Stimulated activated naive B cell treated with anti-CD40 and anti-IgM and Interleukin-4, amounts not matched to agents 10 μg/mL and 1 μg/mL and 100 μg/mL, for 72 hours (primary cell): ENCODE measurements at places on chromosomes 16 and 17.
A peak's percentile ranks its signal among the peaks of the same experiment; 100 is the strongest.

- peak; percentile 40 for DNase-seq
Observed at GRCh38 chr16:48188449-48189102, 32.8 kb upstream of the ABCC12 start.

- DNase-seq: no peak
Observed at GRCh38 chr17:60082946-60083471, 4.3 kb upstream of the HEATR6 start.

- DNase-seq: no peak
Observed at GRCh38 chr17:550463-551180, 164.0 kb downstream of the VPS53 start.

GRCh38 chr17:71437166-71437565 lies 683.7 kb upstream of the SOX9 start:
- no peak for DNase-seq

DNA sequence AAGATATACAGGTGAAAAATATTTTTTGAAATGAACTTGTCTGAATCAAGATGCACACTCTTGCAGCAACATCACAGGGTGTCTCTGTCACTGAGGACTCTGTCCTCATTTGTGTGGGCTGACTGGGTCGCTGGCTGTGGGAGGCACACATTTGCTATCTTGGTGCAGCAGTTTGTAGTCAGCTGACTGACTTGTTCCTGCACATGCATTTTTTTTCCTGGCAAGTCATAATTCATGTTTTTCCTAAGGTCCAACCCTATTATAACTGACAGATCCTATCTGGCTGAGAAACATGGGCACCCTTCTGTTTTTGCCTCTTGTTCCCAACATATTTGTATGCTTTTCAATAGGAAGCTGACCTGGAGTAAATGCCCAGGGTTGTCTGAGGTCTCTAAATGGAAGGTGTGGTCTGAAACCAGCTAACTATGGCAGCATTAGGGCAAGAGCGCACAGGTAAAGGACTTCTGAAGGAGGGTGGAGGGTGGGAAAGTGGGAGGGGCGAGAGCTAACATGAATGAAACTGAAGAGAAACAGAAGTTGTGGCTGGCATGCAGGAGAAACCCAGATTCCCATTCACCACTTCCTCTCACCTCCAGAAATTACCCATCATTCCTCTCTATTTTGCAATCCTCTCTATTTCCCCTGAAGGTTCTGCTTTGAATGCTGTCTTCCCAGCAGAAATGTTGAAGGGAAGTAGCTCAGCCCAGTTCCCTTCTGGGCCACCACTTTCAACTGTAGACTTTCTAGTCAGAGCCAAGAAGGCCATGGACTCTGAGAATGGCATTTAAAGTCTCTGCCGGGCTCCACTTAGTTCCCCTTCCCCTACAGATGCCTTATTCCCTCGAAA lies 166.1 kb downstream of the PRKCA start:
- DNase-seq: no peak

- DNase-seq: no peak
Observed at GRCh38 chr17:59727817-59728533, 20.5 kb downstream of the VMP1 start.

GRCh38 chr17:80760511-80760911 lies 215.9 kb downstream of the RPTOR start:
- peak; percentile 53 for DNase-seq

DNA sequence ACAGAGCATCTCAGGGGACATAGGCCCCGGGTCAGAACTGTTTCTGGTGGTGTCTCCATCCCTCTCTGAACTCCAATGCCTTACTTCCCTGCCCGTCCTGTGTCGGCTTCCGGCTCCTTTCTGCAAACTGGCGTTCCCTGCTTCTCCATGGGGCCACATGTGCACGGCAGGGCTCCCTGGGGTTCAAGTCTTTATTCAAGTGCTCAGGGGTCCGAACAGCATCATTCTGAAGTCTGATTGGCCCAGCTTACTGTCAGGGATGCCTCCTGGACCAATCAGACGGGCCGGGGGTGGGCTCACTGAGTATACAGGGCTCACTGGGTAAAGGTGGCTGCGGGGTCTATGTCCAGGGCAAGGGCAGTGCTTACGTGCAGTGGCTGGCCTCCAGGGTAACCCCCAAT lies 17.1 kb downstream of the C16orf82 start:
- DNase-seq: no peak

DNA sequence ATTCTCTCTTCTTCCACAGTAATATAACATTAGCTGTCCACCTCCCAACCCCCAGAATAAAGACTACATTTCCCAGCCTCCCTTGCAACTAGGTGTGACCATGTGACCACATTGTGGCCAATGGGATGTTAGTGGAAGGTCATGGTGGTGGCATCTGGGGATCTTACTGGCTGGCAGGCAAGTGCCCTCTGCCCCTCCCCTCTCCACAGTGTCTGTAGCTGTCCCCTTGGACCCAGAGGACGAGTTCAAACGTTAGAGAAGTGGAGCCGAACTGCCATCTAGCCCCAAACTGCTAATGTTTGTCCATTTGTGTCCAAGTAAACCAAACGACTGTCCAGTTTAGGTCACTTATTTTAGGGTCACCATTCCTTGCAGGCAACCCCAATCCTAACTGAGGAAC lies 26.6 kb upstream of the KCNG4 start:
- peak; percentile 6 for DNase-seq

DNA sequence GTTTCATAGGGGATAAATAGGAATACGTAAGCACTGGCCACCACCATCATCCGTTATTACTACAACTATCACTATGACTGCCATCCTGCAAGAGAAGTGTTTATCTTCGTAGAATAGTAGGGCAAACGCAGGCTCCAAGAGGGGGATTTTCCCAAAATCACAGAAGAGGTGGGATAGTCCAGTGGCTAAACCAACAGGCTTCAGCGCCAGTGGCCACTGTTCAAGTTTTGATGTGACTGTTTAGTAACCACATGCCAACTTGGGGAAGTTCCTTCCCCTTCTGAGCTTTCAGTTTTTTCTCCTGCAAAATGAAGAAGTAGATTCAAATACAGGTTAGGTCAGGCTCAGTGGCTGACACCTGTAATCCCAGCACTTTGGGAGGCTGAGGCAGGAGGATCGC lies 60.7 kb upstream of the GRIN2A start:
- no peak for DNase-seq

DNA sequence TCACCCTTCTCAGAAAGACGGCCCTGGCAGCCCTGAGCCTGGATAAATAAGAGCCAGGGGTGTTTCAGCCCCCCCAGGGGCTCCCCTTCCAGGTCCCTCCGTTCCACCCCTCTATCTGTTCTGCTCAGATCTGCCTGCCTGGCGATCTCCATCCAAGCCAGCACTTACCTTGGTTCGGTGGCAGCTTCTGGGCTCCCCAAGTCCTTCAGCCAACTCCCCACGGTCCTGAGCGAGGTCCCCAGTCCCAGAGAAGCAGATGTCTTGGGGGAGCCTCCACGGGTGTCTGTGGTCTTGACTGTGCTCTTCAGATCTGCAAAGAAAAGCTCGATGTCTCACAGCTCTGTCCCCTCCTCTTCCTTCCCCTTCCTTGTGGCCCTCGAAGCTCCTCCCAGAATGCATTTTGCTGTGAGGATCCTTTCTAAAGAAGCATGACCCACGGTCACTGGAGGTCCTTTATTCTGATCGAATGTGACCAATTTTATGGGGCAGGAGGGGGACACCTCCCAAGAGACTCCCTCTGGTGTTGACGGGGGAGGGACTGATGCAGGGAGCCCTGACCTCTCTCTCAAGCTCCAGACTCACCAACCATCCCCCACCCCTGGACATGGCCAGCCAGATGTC lies at the start of gene PIK3R6:
Gene PIK3R6 (minus strand): TSS at position 314 of the 621 bp plus-strand sequence. CDS start 17,880 bp downstream, outside the sequence.
- no peak for DNase-seq

GRCh38 chr17:81727324-81728031 lies 15.4 kb downstream of the SLC25A10 start:
- no peak for DNase-seq

DNA sequence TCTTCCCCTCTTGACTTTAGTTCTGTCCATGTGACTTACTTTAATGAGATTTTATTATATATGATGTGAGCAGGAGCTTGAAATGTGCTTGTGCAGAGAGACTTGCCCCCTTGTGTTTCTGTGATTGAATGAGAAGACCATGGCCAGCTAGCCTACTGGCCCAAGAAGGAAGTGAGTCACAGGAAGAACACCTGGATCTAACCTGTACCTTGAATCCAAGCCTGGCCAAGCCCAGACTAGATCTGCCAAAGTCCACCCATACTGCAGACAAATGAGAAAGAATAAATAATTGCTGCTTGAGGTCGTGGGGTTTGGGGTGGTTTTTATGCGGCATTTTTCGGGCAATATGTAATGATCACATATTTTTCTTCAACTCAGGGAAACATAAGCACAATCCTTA lies 9.6 kb downstream of the ABCA10 start:
- DNase-seq: no peak

GRCh38 chr17:67289181-67289876 lies 44.3 kb upstream of the HELZ start:
- DNase-seq: no peak

DNA sequence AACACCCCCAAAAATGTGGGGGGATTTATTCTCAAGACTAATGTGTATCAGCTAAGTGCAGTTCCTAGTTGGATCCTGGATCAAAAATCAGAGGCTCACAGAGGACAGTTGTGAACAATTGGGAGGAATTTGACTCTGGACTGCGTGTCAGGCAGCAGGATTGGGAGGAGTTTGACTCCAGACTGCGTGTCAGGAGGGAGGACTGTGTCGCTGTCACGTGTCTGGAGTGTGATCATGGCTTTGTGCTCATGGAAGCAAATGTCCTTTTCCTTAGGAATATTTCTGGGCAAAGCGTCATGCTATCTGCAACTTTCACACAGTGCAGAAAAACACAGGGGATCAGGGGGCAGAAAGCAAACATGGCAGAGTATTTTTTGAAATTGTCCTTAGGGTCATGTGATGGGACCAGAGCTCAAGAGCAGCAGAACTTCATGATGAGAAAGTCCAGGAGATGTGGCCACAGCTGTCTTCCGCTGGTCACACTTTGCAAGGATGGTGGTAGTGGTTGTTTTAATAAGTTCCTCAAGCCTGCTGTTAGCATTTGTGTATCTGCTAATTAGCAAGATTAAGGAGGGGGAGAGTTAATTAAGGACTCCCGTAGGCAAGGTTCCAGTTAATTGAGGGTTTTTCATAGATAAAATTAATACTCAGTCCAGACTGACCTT lies 122.0 kb upstream of the CHMP6 start:
- no peak for DNase-seq

- no peak for DNase-seq
Observed at GRCh38 chr17:30234964-30235363, 533 bp downstream of the SLC6A4 start.

DNA sequence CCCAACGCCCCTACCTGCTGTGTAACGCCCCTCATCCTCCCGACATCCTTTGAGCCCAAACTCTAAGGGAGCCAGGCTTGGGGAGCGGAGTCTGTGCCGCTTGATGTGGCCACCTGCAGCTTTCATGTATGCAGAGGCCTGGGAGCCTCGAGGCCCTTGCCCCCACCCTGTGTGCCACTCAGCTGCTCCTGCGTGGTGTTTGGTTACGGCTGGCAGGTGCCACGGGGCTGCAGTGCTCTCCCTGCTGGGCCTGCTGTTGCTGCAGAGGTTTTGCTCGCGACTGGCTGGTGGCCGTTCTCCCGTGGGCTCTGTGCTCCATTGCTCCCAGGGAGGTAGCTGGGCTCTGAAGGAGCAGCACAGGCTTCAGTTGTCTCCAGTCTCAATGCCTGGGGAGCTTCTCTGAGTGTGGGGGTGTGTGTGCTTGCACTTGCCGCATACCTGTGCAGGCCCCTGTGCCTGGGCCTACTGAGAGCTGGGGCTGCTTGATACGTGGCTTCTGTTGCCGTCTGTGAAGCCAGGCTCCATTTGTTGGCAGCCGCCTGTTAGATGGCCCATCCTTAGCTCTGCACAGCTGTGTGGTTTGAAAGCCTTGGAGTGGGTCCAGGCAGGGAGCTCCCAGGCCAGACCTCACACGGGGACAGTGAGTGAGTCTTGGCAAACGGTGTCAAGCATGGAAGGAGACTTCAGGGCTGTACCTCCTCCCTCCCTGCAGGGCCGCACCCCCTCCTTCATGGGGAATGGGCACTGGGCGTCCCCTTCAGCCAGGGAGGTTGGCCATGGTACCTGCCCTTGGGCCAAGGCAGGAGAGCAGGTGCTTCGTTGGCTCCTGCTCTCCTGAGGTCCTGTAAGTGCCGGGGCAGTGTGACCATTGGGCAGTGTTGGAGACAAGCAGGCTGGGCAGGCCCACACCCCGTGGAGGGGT lies 47.2 kb downstream of the PDPK1 start:
- no peak for DNase-seq

- peak; percentile 60 for DNase-seq
Observed at GRCh38 chr17:82230609-82231311, 1.9 kb downstream of the SLC16A3 start.

DNA sequence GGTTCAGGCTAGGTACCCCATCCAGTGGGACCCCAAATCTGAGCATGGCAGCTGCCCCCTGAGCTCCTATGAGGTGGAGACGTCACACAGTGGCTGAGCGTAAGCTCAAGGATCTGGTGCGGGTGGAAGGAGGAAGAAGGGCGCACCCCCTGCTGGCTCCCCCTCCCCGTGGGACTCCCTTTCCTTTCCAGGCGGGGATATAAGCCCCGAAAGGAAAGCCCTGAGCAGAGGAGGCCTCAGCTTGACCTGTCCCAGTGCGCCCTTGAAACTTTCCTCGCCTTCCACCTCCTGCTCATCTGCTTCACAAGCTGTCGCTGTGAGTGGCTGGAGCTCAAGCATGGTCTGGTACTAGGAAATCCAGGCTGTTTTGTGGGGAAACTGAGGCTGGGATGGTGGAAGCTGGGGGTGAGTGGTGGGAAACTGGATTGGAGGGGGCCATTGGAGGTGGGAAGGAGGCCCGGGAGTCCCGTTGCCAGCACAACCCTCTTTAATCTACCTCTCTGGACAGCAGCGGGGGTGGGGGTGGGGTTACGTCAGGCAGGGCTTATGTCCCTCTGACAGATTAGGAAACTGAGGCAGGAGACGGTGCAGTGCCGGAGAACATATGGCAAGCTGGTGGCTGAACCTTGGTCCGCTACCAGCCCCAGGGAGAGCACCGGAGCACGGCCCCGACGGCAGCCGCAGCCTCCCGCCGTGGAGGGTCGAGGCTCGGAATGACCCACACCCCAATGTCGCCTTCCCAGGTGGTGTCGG lies 92.3 kb upstream of the TMEM97 start:
- DNase-seq: no peak

- peak; percentile 6 for DNase-seq
Observed at GRCh38 chr16:72847187-72848027, 200.5 kb downstream of the ZFHX3 start.

GRCh38 chr17:69414408-69415274 lies at the start of gene MAP2K6:
Gene MAP2K6 (plus strand): TSS chr17:69414697. CDS start chr17:69414985, 288 bp downstream.
- DNase-seq: peak; percentile 66

DNA sequence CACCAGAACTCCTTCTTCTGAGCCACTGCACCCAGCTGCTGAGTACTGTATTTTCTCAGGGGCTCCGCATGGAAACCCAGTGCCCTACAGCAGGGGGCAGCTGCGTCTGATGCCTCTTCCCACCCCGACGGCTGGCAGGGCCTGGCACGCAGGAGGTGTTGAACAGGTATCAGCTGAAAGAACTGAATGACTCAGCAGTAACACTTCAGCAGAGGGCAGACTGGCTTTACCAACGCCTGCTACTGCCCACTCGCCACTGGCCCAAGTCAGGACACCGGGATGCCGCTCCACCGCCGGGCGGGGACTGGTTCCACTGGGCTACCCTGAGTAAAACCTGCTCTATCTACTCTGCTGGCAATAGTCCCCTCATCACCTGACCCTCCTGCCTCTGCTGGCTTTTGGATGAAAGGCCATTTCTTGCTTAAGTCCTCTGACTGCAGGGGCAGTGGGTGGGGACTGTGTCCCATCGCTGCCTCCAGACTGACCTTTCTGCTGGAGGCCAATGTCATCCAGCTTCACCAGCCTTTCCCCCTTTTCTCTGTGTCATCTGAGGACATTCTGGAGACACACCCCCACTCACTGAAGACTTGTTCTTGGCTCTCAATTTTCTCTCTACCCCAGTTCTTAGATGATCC lies 100.4 kb upstream of the FA2H start:
- no peak for DNase-seq

- no peak for DNase-seq
Observed at GRCh38 chr17:4130715-4131114, 12.1 kb downstream of the ZZEF1 start.
